ENCODE measurements at places on chromosomes 3 and 15.

- no peak for DNase-seq
Measured at GRCh38 chr3:64133272-64133671, 92.0 kb downstream of the PRICKLE2 start.

DNA sequence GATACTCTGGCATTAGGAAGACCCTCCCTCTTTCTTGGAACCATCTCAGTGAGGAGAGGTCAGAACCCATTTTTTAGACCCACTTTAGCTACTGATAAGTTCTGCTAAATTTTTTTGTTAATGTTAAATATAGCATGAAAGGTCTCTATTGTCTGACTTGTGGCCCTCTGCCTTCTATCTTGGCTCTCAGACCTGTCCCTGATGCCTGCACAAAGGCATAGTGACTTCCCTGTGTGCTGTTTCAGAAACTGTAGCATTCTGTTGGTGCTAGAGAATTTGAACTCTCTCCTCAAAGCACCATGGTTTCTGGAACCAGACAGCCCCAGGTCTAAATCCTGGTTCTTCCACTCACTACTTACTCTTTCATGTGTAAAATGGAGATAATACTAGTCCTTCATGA, 15.4 kb downstream of the MAPKBP1 start:
- no peak for DNase-seq

DNA sequence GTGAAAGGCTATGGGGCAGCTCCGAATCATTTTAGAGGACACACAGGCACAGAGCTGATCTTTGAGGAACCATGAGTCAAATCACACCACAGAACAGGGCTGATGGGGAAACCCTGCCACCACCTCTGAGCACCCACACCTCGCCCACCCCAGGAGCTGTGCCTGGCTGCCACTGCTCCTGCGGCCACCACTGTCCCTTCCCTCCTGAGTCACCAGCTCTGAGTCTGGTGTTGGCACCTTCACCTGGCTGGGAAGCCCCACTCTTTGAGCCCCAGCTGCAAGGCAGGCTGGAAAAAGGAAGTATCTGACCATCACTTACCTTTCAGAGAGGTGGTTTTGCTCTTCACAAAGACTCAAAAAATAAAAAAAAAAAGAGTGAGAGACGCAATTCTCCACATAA, 63.6 kb upstream of the MEF2A start:
- no peak for DNase-seq

DNA sequence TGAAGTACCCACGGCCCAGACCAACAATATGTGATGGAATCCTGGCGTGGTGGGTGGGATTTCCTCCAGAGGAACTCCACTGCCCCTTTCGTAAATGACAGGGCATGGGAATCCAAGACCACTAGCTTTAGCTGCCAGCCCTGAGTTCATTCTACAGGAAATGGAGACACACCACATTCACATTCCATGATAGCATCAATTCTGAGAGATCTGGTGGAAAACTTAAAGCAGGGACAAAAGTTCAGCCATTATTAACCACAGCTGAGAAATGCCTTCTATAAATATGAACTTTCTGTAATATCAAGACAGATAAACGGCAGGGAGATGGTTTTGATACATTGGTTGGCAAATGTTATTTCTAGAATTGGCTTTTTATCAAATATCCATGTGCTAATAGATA, 98.2 kb downstream of the FBN1 start:
- no peak for DNase-seq

GRCh38 chr15:92011611-92012367, 158.3 kb downstream of the SLCO3A1 start:
- DNase-seq: peak; percentile 6

DNA sequence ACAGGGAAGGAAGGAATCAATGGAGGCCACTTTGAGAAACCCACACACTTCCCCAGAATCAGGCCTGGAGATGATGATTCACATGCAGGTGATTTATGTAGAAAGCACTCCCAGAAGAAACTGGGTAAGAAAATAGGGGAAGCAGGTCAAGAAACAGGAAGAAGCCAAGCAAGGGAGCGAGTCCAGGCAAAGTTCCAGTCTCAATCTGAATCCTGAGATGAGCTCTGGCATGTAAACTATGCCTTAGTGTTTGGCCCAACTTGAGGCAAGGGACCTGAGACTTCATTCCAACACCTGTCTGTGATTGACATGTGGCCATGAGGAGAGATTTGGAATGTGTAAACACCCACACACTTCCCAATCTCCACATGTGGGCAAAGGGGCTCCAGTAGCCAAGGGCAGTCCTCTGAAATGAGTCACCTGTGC, 61.6 kb upstream of the CTNNB1 start:
- DNase-seq: no peak

DNA sequence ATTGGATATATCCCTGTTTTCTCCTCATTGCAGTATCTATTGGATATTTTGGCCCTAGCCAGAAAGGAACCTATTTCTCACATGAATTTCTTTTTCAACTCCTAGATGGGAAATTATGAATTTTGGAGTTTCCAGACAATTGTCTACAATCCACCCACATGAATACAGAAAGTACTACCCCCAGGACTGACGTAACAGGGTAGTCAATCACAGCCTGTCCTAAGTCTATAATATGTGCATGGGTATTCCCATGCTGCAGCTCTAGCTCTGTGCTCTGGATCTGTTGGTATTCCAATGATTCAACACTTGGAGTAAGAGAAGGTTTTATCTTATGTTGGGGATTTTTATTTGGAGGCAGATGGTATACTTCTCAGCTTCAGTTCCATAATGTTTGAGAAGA, 393.1 kb upstream of the ARRDC4 start:
- DNase-seq: no peak

DNA sequence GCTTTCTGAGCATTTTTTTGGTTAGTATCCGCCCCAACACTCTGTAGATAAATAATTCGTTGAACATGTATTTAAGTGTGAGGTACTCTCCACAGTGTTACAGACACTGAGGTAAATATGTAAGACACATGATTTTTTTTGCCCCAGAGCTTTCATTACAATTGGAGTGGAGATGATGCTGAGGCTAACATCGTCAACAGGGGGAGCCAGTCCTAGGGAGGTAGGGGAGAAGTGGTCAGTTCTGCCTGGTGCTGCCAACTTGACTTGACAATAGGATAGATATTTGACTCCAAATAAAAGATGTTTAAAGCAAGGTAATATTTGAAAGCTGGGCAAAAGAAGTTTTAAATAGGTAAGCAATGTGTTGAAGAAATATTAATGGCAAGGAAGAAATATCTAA, 295.7 kb downstream of the UNC13C start:
- DNase-seq: no peak

DNA sequence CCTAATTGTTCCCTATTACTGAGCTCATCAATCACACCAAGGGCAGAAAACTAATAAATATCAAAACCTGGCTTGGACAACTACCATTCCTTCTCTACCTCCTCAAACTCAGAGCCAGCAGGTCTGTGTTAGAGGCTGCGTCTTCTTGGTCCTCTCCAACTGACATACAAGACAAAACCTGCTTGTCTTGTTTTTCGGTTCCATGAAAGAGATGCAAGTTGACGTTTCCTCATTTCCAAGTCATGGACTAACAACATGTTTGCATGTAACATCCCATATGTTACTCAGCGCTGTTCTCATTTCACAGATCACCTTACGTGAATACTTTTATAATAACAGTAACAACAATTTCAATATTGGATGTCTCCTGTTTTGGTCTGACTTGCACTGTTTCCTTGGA, 110.9 kb downstream of the LMLN start:
- DNase-seq: no peak

GRCh38 chr3:10524270-10524669, 18.9 kb upstream of the ATP2B2 start:
- DNase-seq: no peak

DNA sequence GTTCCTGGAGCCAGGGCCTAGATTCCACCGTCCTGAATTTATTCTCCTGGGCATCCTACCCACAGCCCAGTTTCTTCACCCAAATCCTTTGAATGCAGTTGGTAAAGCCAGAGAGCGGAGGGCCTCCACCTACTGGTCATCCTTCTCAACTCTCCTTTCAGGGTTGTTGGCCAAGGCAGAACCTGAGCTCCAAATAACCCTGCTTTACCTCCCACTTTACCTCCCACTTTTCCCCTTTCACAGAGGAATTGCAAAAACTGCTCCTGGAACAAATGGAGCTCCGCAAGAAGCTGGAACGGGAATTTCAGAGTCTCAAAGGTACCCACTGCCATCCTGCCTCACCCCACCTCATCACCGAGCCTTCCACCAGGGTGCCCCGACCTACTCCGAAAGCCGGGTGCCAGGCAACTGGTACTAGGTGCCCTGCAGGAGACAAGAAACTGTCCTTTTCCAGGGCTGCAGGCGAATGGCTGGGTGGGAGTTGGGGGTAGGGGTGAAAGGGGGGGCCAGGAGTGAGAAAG, 6.8 kb downstream of the SKOR1 start:
- no peak for DNase-seq

DNA sequence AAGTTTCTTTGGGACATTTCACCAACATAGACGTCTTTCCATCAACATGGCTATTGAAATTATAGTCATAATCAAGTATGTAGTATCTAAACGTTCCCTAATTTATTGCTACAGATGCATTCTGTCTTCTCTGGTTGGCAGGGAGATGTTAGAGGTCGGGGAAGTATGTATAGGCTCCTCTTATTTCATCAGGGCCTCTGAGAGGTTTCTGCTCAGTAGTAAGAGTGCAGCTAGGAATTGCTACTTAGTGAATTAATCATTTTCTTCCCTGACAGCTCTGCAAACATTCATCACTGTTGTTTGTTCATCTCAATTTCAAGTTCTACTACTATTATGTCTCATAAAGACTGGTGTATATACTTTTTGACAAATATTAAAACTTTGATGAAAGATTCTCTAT, 309.7 kb upstream of the NR2F2 start:
- no peak for DNase-seq

- DNase-seq: peak; percentile 25
Measured at GRCh38 chr15:90603893-90604292, 74.2 kb downstream of the CRTC3 start.
